Left hindlimb (tissue), 1 donor: ENCODE measurements at places on chromosomes 6 and 20.

- DNase-seq = no peak
Measured at GRCh38 chr6:6560909-6561308, 27.6 kb upstream of the LY86 start.

DNA sequence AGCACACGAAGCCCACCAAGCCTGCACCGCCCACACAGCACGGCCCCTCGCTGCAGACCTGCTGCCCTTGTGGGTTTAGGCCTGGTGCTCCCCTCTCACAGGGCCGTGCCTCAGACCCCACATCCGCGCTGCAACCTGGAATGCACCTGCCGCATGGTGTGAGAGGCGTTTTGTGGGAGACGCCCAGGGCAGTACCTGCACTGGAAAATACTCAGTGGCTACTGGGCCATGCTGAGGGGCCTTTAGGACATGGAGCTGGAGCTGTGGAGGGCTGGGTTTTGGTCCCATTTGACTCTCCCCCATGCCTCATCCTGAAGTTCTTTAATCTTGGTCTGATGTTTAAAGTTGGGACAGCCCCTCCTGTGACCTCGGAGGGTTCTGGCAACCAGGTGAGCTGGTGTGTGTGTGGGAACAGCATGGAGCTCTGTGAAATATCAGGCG is 116.3 kb downstream of the ERMARD start:
- DNase-seq = no peak

- DNase-seq = no peak
Measured at GRCh38 chr6:158543606-158544185, 16.2 kb upstream of the TMEM181 start.

- DNase-seq = no peak
Measured at GRCh38 chr20:59820204-59821041, 113.0 kb downstream of the SYCP2 start.

GRCh38 chr6:109117346-109118035 is 22.2 kb downstream of the CEP57L1 start:
- DNase-seq = no peak
